ENCODE measurements at places on chromosomes 6 and 20.

- DNase-seq, result no peak
These were observed 73.2 kb downstream of the CDH22 start for GRCh38 chr20:46235077-46235476.

GRCh38 chr20:62205618-62206387 lies 14.3 kb downstream of the HRH3 start:
- DNase-seq, result no peak

- DNase-seq, result no peak
These were observed 38.1 kb downstream of the RPP40 start for GRCh38 chr6:4965562-4966389.

DNA sequence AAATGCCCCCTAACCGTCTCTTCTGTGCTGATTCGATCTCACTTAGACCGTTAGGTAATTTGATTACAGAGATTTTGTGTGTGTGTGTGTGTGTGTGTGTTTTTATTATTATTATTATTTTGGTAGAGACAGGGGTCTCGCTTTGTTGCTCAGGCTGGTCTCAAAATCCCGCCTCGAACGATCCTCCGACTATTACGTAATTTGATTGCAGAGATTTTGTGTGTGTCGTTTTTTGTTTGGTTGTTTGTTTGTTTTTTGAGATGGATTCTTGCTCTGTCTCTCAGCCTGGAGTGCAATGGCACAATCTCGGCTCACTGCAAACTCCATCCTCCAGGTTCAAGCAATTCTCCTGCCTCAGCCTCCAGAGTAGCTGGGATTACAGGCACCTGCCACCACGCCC lies 28.3 kb downstream of the FOXF2 start:
- DNase-seq, result no peak

GRCh38 chr6:118890997-118891790 lies 2.8 kb upstream of the ASF1A start:
- no peak for DNase-seq

DNA sequence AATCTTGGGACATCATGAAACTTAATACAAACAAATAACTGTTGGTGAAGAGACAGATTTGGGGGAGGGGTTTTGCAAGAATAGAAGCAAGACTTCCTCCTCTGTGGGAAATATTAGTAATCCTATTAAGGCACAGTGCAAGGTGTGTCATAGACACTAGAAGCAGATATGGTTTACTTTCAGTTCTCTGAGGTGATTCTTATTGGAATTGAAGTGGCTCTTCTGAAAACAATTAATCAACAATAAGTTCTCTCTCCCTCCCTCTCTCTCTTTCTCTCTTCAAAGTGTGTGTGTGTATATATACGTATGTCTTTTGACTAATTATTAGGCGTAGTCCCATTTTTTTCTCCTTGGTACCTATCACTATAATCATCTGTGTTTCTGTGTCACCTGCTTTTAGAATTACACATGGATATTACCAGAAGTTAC lies 99.8 kb downstream of the HIVEP2 start:
- no peak for DNase-seq

GRCh38 chr6:114762145-114762544 lies 419.3 kb upstream of the HS3ST5 start:
- DNase-seq, result no peak

DNA sequence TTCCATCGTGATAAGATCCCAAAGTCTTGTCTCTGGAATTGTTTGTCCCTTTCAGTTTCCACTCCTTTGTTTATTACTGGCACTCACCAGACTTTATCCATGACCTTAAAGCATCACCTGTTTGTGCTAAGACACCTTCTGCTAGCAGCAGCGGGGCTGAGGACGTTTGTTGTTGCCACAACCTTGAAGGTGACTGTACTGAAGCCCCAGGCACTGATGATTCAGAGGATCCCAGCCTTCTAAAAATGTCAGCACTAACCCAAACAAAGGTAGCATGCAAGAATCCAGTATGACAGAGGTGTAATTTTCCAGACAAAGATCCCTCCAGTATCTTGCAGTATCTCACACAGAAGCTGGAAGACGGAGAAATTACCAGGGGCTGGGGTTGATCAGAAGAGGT lies 28.9 kb upstream of the SMIM8 start:
- DNase-seq, result no peak

DNA sequence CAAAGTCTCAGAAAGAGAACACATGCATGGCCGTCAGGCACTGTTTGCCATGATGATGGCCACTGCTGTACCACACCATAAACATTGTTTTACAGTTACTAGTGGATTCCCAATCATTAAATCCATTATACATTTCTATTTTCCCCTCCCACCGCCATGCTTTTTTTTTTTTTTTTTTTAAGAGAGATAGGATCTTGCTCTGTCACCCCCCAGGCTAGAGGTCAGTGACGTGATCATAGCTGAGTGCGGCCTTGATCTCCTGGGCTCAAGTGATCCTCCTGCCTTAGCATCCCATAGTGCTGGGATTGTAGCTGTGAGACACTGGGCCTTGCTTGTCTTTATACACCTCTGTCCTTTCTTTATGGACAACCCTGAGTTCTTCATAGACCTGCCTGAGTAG lies 4.3 kb upstream of the BTN3A3 start:
- no peak for DNase-seq

Measured in BJ (cell line).